Urothelium cell line (cell line): ENCODE measurements at places on chromosomes 3 and 15.

GRCh38 chr15:74482661-74483060 lies 21.7 kb upstream of the UBL7 start:
- DNase-seq = no peak

GRCh38 chr3:13671482-13672233 lies 122.7 kb downstream of the FBLN2 start:
- DNase-seq = no peak

GRCh38 chr15:60471314-60471713 lies 7.6 kb downstream of the ICE2 start:
- no peak for DNase-seq

GRCh38 chr15:99590913-99591646 lies 25.3 kb downstream of the MEF2A start:
- no peak for DNase-seq

DNA sequence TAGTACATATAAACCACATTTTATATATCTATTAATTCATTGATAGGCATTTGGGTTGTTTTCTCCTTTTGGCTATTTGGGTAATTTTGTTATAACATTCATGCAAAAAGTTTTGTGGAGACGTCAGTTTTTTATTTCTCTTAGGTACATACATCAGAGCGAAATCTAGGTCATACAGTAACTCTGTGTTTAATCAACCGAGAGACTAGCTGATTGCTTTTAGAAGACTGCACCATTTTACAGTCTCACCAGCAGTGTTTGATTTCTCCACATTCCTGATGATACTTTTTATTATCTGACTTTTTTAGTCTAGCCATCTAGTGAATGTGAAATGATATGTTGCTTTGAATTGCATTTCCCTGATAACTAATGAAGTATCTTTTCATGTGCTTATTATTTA lies 1019.3 kb downstream of the NSUN3 start:
- no peak for DNase-seq

DNA sequence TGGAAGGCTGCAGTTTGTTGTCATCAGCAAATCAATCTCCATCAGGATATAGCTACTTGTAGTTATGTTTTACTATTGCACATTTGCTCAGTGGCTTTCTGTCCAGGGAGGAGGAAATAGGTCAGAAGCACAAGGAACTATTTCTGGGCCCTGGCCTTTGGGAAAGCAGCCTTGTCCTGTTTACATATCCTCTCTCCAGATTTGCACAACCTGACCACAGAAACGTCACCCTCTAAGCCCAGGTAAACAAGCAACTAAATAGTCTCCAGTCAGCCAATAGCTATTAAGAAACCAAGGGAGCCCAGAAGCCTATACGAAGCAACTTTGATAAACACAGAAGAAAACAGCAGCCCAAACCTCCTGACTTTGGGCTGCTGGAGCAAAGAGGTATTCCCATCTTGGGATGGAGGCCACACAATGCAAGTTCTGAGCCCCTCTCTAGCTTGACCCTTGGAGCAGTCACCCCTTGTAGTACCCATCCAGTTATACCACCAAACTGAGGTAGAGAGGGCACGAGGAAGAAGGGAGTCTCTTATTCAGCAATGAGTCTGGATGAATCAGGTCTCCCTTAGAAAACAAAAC lies 2.3 kb upstream of the FEM1B start:
- DNase-seq = no peak

- peak; percentile 19 for DNase-seq
These were observed 402.4 kb upstream of the PDZRN3 start for GRCh38 chr3:74027121-74027520.

GRCh38 chr15:100114571-100114970 lies 227.2 kb downstream of the ADAMTS17 start:
- peak; percentile 62 for DNase-seq

GRCh38 chr3:20646425-20646824 lies 460.4 kb upstream of the SGO1 start:
- no peak for DNase-seq

DNA sequence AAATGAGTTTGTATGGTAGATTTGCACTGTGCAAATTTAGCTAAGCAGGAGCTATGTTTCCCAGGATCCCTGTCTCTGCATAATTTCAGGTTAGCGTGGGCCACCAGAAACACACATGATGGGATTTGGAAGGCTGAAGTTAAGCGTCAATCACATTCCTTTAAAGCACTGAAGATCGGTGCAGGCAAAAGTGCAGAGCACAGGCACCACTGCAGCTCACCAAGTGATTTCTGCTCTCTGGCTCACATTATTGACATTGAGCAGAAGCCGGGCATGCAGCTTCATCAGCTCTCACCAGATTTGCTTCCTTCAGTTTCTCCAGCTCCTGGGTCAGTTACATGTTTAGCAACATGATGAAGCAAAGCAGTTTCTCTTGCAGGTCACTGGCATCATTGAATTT lies 256.4 kb upstream of the TGFBR2 start:
- no peak for DNase-seq

- peak; percentile 44 for DNase-seq
These were observed 109.9 kb downstream of the TBC1D5 start for GRCh38 chr3:17632401-17633100.

GRCh38 chr3:183688874-183689273 lies 8.7 kb upstream of the YEATS2 start:
- no peak for DNase-seq

- no peak for DNase-seq
These were observed 443 bp upstream of the NR2F2 start for GRCh38 chr15:96330064-96330449.

GRCh38 chr3:13535905-13536304 lies 13.0 kb upstream of the FBLN2 start:
- DNase-seq = no peak

GRCh38 chr3:189588070-189588469 lies 43.1 kb upstream of the TP63 start:
- DNase-seq = no peak

DNA sequence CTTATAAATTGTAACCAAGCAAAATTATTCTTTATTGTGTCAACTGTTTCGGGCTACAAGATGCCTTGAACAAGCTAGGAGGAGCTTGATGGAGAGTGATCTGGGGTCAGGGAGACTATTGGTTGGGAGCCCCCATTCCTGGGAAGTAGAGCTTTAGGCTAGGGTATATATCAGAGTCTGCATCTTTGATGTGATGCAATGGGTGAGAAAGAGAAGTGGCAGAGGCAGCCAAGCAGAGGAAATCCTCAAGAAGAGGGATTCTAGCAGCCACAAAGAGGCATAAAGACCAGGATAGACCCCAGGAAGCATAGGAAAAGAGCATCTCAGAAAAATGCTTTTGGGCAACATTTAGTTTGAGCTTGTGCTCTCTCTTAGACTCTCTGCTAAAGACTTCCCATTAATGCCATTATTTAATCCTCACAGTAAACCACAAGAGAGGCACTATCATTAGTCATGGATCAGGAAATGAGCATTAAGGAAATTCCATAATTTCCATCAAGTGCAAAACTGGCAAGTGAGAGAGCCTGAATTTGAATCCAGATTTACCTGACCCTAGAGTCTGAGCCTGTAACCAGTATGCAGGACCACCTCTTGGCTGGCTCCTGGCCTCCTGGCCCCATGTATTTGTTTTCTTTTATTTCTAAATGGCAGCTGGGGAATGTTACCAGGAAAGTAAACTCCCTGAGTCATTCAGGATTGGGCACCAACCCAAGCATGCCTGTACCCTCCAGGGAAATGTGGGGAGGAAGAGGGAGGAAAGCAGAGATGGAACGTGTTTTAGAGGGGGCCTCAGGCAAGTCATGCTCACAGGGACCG lies 118.7 kb downstream of the RPL22L1 start:
- peak; percentile 48 for DNase-seq

- DNase-seq = no peak
These were observed 41.3 kb downstream of the ARNT2 start for GRCh38 chr15:80445300-80446041.

DNA sequence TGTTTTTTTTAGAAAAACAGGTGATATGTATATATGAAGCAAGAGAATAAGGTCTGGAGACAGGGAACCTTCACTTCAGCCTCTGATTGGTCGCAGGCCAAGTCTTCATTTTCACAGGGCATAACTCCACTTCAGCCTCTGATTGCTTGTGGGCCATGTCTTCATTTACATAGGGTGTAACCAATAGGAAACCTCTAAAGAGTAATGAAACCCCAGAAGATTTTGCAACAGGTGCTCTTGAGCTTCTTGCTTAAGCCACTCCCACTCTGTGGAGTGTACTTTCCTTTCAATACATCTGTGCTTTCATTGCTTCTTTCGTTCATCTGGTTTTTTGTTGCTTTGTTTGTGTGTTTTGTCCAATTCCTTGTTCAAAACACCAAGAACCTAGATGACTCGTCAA lies 22.6 kb upstream of the SCG3 start:
- DNase-seq = no peak

- no peak for DNase-seq
These were observed 27.4 kb downstream of the ARIH2 start for GRCh38 chr3:48945891-48946549.

- peak; percentile 77 for DNase-seq
These were observed 31.9 kb upstream of the RAB6B start for GRCh38 chr3:133927540-133928066.

DNA sequence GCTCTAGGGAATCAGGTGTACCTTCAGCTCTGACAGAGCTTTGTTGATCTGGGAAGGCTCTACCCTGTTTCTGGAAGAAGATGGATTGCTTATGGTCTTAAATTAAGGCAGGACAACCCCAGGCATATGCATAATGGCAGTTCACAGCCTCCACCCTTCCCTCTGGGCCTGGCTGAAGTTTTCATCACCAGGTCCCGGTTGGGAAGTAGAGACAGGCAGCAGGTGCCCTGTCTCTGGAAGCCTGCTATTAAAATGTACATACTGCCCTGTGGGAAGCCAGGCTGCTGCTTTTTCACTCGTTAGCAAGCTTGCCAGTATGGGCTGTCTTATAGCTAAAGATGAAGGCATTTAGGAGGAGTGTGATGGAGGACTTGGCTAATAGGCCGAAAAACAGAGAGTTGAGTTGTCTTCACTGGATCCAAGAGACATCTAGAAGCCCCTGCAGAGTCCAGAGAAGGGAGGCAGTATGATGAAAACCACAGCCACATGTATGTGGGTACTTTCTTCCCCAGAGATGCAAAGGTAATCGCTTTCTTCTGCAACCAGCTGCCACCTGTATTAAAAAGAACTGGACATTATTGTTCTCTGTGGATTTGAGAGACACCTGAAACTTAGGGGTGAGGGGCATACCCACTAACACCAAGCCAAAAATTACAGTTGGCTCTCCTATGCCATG lies 34.4 kb downstream of the ABHD2 start:
- no peak for DNase-seq

- no peak for DNase-seq
These were observed 466.3 kb upstream of the ONECUT1 start for GRCh38 chr15:53256457-53256856.

DNA sequence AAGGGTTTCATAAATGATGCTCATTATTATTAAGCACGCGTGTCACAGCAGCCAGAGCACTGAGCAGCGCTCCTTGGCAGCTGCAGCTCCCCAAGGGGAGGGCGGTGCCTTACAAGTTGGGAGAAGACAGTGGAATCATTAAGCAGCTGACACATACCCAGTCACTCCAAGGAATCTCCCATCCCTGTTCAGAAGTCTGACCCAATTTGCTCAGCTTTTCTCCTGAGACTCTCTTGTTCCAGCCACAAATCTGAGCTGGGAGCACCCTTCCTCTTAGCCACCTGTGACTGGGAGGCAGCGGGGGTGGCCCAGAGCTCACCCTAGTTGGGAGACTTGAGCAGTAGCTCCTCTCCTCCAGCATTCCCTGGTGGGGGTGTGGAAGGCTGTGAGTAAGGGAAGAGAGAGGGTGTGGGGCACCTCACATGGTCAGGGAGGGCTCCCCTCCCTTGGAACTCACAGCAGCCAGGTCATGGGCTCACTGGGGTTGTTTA lies 64.3 kb downstream of the DUT start:
- DNase-seq = no peak

GRCh38 chr3:180987344-180987743 lies 2.2 kb downstream of the DNAJC19 start:
- no peak for DNase-seq
